Diencephalon (tissue), 1 donor: ENCODE measurements at places on chromosomes 5 and 9. TPM values are rescaled to one million over a fixed set of nuclear protein-coding genes. Genes with fewer than 3 reads are reported as not detected.

Gene ZDHHC11
- total RNA-seq = 10.4 TPM

Gene WNT8A
- 0.23 TPM for total RNA-seq

Gene ANGPTL2
- total RNA-seq = 4.2 TPM

Gene PTGR1
- total RNA-seq = 25.1 TPM

Gene NTNG2
- 15.5 TPM for total RNA-seq

Gene SAPCD2
- 4.2 TPM for total RNA-seq

Gene DNAI1
- total RNA-seq = 4.4 TPM

Gene IRGM
- not detected for total RNA-seq

Gene KLHL9
- total RNA-seq = 79.1 TPM

Gene CCNO
- total RNA-seq = 0.69 TPM

Gene ETF1
- 79.4 TPM for total RNA-seq

Gene FBP2
- 0.23 TPM for total RNA-seq

Gene SPATA31E1
- not detected for total RNA-seq

Gene KCNN2
- 33.9 TPM for total RNA-seq

Gene ASS1
- total RNA-seq = 49.4 TPM

Gene GPR150
- total RNA-seq = 0.23 TPM

Gene TAF11L5
- total RNA-seq = not detected

Gene PTGES
- 9.5 TPM for total RNA-seq

Gene PTPRD
- 248 TPM for total RNA-seq

Gene ACOT12
- total RNA-seq = 5.1 TPM

Gene KCNIP1
- total RNA-seq = 51.2 TPM

Gene CLTA
- total RNA-seq = 136 TPM

Gene QRFP
- not detected for total RNA-seq

Gene C9orf153
- total RNA-seq = 0.46 TPM

Gene SPATA9
- 0.46 TPM for total RNA-seq

Gene SNCAIP
- total RNA-seq = 48.2 TPM

Gene SPATA31D4
- total RNA-seq = not detected

Gene LECT2
- not detected for total RNA-seq

Gene CCDC152
- 14.1 TPM for total RNA-seq

Gene CCNI2
- total RNA-seq = 1.8 TPM

Gene LCN12
- 0.46 TPM for total RNA-seq

Gene WHRN
- 5.8 TPM for total RNA-seq

Gene CCL27
- total RNA-seq = 0.69 TPM

Gene FOXD1
- 2.1 TPM for total RNA-seq

Gene CCDC183
- 2.5 TPM for total RNA-seq

Gene GRIN3A
- 46.8 TPM for total RNA-seq

Gene SOX30
- total RNA-seq = not detected

Gene IL4
- total RNA-seq = not detected

Gene PSAT1
- 48.9 TPM for total RNA-seq

Gene SPINK5
- not detected for total RNA-seq

Gene FBP1
- total RNA-seq = 1.2 TPM

Gene RGS7BP
- 21.2 TPM for total RNA-seq

Gene MPDZ
- total RNA-seq = 64.1 TPM

Gene KCNMB1
- 0.23 TPM for total RNA-seq

Gene ADAMTS6
- total RNA-seq = 27.5 TPM

Gene CCDC69
- total RNA-seq = 1.2 TPM

Gene TMEFF1
- 46.6 TPM for total RNA-seq

Gene PALM2AKAP2
- 16.8 TPM for total RNA-seq

Gene FOXI1
- total RNA-seq = not detected

Gene GADD45G
- total RNA-seq = 8.8 TPM

Gene ADGRV1
- 191 TPM for total RNA-seq
